ENCODE measurements at places on chromosomes 16 and 17.

GRCh38 chr17:1386265-1386664 lies 13.8 kb downstream of the YWHAE start:
- no peak for DNase-seq

- DNase-seq, result no peak
Measured at GRCh38 chr16:67708368-67708771, 10.7 kb downstream of the GFOD2 start.

DNA sequence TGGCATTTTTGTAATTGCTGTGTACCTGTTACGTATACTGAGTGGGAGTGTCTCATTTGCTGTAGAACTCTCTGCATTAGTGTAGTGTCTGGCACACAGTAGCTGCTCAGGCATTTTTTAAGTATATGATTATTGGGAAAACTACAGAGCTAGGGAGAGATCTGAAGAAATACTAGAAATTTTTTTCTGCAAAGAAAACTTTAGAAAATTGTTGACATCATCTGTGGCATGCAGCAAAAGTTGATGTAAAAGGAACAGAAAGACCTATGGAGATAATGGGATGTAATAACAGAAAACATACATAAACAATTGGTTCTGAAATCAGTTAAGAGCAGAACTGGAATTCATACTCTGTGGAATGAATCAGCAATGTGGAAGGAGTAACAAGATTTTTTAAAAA lies 11.6 kb downstream of the CLTC start:
- DNase-seq, result no peak

DNA sequence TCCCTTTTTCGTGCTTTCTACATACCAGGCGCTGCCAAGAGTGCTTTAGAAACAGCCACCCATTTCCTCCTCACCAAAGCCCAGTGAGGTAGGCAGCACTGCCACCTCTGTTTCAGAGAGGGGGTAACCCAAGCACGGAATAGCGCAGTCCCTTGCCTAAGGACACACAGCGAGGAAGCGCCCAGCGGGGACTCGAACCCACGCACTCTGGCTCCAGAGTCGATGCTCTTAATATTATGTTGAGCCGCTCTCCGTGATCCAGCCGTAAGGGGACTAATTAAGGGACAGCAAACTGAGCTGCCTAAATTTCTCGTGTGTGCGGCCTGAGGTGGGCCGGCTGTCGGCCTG lies 497 bp downstream of the CES1 start:
- DNase-seq, result no peak

DNA sequence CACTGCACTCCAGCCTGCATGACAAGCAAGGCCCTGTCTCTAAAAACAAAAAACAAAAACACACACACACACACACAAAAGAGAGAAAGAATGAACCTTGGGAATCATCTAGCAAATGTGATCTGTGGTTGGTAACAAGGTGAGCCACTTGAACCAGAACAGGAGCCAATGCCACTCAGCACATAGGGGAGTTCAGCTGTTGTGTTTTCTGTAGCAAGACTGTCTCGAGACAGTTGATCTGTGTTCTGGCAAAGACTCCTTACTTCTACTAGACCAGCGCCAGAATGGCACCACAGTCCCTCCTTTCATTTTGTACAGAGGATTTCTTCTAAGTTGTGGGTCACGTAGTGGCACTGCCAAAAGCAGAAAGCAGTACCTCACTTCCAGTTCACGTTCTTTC lies 20.7 kb downstream of the ATP2A1 start:
- no peak for DNase-seq

GRCh38 chr16:29852654-29853053 lies 10.4 kb downstream of the CDIPT start:
- DNase-seq, result no peak

DNA sequence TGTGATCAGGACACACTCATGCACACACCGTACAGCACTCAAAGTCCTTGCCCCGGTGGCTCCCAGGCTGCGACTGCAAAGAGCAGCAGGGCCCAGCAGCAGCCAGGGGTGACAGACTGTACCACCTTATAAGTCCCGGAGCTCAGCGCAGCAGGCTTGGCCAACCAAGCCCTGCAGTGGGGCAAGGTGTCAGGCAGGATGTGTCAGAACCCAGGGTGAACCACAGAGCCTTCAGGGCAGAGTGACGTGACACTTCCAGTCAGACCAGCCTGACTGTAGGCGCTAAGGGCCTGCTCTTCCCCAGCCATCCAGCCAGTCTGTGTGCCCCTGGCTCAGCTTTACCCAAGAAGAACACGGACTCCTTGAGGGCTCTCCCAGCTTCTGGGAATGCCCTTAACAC lies 204.1 kb downstream of the COPRS start:
- DNase-seq, result no peak

- DNase-seq, result no peak
Measured at GRCh38 chr17:19943599-19943998, 34.0 kb downstream of the AKAP10 start.

- DNase-seq, result no peak
Measured at GRCh38 chr16:68355447-68356248, 44.8 kb downstream of the PRMT7 start.

GRCh38 chr16:84410361-84411138 lies 42.2 kb downstream of the ATP2C2 start:
- DNase-seq, result no peak

GRCh38 chr16:84327926-84328505 lies 33.3 kb downstream of the WFDC1 start:
- DNase-seq, result no peak

DNA sequence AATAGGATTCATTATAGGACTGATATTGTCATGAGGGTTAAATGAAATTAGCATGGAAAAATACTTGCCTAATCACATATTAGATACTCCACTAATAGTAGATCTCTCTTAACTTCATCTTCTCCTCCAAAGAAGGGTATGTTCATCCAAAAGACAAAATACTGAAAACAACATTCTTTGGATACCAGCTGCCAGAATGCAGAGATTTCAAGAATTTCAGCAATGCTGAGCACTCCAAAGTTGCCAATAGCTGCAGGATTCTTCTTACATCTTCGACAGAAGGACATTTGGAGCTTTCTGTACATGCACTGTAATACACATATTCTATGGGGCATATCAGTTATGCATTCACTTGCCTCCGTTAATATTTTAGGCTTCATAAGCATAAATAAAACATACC lies 436.5 kb downstream of the HAPSTR1 start:
- no peak for DNase-seq

DNA sequence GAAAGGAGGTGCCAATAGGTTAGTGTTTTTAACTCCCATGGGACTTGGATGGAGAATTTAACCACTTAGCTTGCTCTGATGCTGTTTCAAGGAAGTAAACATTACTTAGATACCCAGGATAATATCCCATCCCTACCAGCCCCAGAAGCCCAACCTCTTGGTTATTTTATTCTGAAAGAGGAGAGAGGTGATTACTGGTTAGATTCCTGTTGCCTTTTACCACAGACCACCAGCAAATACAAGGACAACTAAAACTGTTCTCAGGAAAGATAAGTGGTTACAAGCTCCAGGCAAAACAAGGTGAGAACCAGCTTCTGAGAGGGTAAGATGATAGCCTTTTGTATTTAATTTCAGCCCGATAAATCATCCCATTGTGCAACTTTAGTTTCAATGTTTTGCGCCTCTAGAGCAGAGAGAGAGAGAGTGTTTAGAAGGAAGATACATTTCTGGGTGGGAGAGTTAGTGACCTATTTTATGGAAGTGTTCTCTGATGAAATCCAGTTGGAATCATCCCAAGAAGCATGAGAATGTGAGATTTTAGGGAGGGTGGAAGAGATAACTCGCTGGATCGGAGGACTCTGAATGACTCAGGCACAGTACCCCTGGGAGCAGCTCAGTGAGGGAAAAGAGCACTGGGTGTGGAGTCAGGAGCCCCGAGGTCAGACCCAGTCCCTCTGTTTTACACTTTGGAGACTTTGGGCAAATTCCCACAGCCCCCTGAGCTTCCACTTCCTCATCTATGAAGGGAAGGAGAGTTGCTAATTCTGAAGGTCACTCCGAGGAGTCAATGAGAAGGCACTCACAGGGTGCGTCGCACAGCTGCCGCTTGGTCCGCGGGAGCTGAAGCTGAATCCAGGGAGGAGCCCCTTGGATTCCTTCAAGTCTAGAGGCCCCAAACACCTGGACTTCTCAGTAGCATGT lies 12.1 kb downstream of the GLP2R start:
- no peak for DNase-seq

DNA sequence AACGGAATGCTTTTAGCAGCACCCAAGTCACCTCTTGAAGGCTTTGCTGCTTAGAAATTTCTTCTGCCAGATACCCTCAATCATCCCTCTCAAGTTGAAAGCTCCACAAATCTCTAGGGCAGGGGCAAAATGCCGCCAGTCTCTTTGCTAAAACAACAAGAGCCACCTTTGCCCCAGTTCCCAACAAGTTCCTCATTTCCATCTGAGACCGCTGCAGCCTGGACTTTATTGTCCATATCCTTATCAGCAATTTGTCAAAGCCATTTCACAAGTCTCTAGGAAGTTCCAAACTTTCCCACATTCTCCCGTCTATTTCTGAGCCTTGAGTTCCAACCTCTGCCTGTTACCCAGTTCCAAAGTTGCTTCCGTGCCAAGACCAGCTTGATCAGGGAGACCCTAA lies 27.4 kb downstream of the TMC6 start:
- no peak for DNase-seq

DNA sequence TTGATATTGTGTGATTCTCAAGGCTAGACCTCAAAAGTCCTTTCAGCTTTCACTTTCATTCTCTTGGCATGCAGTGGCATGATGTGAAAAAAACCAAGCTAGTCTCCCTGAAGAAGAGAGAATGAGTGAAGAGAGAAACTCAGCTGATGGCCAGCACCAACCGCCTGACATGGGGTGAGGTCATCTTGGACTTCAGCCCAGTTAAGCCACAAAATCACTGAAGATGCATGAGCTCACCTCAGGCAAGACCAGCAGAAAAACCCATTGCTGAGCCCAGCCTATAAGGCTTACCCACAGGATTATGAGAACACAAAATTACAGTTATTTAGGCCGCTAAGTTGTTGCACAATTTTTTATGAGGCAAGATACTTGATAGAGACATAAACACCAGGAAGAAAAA lies 496.5 kb downstream of the TOX3 start:
- no peak for DNase-seq

DNA sequence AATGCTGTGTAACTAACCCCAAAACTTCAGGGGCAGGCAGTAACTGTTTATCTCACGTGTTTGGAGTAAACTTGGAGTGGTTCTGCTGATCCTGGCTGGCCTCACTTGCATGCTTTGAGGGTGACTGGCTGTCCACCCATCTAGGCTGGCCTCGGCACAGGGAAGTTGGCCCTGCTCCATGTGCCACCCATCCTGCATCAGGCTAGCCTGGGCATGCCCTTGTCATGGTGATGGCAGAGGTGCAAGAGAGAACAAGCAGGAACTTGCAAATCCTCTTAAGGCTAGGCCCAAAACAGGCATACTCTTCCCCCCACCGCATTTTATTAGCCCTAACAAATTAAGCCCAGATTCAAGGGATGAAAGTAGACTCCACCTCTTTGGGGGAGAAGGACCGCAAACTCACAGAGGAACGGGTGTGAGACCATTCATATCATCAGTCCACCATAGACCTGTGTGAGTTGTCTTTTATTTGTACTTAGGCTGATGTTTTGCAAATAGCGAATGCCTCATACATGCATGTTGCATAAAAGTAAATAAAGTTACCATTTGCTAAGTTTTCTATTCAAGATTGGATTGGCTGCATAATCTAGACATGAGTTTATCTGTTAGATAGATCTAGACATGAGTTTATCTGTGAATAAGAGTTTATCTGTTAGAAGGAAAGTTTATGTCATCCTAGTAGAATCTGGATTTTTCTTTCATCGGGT lies 221.0 kb downstream of the CCDC182 start:
- DNase-seq, result no peak

DNA sequence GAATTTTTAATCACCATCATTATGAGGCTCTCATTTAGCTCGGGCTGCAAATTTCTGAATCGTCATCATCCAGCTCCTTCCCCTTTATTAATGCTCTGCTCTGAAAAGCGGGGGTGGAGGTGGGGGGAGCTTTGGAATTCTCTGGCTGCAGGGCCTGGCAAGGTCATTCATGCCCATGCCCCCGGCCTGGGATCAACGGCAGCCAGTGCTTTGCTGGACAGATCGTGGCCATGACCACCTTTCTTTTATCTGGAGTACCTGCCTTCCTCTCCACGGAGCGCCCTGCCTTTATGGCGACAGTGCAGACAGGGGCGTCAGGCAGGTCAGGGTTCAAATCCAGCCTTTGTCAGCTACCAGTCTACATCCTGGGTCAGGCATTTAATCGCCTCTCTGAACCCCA lies 5.1 kb upstream of the CPSF4L start:
- no peak for DNase-seq

GRCh38 chr16:15031179-15031578 lies 24.7 kb downstream of the NTAN1 start:
- DNase-seq, result no peak

GRCh38 chr17:78746263-78746948 lies 35.7 kb downstream of the CYTH1 start:
- no peak for DNase-seq

DNA sequence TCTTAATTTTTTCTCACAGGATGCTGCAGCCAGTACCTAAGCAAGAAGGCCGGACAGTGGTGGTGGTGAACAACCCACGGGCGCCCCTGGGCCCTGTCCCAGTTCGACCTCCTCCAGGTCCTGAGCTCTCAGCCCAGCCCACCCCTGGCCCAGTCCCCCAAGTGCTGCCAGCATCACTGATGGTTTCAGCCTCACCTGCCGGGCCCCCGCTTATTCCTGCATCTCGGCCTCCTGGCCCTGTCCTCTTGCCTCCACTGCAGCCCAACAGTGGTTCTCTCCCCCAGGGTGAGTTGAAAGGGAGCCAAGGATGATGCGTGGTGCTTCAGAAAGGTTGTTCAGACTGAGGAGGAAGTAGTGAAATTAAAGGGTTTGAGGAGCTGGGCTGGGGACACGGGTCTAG lies 21.7 kb downstream of the SRCAP start:
- DNase-seq, result no peak

- no peak for DNase-seq
Measured at GRCh38 chr16:67657751-67658518, 2.1 kb downstream of the ACD start.
